ENCODE measurements at places on chromosomes 11 and 22. TPM values are rescaled to one million over a fixed set of nuclear protein-coding genes. Genes with fewer than 3 reads are reported as not detected.

P2RY2 gene
- total RNA-seq: 7.4 TPM

POU2AF2 gene
- total RNA-seq: not detected

PTPRCAP gene
- 17.7 TPM for total RNA-seq

ADAMTS15 gene
- 8.2 TPM for total RNA-seq

OR51I1 gene
- total RNA-seq: not detected

WT1 gene
- 1.5 TPM for total RNA-seq

NLRP6 gene
- 1.7 TPM for total RNA-seq

AQP11 gene
- total RNA-seq: 0.61 TPM

PGA5 gene
- not detected for total RNA-seq

- no peak for DNase-seq
Measured at GRCh38 chr11:121559606-121560200, 106.9 kb upstream of the SORL1-AS1 start.

GRCh38 chr11:133052537-133052936, 479.8 kb downstream of the OPCML start:
- no peak for DNase-seq

GRCh38 chr22:24146194-24146616, 35.1 kb upstream of the SUSD2 start:
- peak; percentile 92 for DNase-seq

GRCh38 chr22:17581631-17582030, 18.3 kb downstream of the SLC25A18 start:
- DNase-seq: no peak

GRCh38 chr11:67441731-67442351, 1.4 kb downstream of the CORO1B start:
- no peak for DNase-seq

DNA sequence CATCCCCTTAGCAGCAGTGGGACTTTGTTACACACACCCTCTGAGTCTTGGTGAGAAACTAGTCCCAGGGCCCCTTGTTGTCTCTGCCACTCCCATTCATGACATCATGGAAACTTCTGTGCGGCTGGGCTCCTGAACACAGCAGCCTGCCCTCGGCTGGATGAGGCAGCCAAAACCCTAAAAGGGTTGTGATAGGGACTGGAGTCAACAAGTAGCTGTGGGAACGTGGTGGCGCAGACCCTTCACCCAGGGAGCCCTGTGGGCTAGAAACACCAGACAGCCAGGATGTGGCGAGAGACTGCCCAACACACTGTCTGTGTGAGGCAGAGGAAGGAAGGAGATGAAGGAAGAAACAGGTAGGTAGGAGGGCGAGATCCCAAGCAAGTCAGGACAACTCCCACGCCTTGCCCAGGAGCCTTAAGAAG, 3.9 kb downstream of the CD3D start:
- DNase-seq: no peak

- DNase-seq: peak; percentile 23
Measured at GRCh38 chr11:12130180-12130980, 20.0 kb downstream of the MICAL2 start.

DNA sequence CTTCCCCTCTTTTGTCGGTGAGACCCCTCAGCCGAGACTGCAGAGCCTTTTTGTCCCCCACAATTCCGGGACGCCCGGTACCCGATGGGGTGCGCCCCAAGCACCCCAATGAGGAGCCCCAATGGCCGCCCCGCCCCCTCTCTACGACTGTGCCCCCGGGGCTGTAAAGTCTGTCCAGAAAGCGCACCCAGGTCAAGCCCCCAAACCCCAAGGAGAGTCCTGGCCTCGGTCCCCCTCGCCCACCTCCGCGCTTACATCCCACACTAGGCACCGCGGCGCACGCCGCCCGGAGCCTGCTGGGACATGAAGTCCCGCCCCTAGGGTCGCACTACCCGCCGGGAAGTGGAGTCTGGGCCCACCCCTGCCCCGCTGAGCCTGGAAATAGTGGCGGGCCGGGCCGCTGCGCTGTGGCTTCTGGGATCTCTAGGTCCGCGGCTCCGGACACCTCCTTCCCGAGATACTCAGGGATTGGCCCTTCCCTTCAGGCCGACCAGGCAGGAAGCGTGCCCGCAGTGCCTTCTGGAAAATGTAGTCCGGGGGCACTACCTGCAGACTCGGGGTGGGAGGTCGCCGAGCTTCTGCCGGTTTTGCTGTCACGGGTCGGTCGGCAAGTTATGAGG, at the start of gene MEN1:
TSS of gene MEN1 (minus strand) at position 281 of the 620 bp plus-strand sequence. CDS start 442 bp downstream, outside the sequence.
- peak; percentile 98 for DNase-seq

- no peak for DNase-seq
Measured at GRCh38 chr11:85795712-85796487, 15.0 kb downstream of the SYTL2 start.

DNA sequence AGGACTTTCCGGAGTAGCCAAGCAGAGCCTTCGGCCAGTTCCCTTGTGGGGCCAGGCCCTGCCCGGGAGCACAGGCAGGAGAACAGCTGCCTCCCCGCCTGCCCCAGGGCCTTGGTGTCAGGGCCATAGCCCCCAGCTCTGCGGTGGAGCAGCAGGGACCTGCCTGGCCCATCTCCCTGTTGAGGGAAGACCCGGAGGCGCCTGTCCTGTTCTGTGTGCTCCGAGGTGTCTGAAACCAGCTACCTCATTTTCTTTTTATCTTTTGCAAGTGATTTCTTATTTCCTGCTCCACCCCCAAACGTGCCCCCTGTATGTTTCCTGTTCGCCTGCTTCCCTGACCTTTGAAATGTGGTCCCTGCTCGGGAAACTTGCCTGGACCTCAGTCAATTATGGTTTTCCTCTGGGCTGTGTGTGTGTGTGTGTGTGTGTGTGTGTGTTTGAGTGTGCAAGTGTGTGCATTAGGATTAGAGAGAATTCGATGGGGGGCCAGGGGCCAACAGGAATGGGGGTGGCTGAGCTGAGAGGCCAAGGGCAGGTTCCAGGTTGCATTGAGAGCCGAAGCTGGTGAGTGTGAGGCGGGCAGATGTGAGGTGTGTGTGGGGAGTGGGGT, 19.1 kb downstream of the LRP5 start:
- no peak for DNase-seq

GRCh38 chr11:107427569-107428180, 29.9 kb downstream of the CWF19L2 start:
- no peak for DNase-seq

DNA sequence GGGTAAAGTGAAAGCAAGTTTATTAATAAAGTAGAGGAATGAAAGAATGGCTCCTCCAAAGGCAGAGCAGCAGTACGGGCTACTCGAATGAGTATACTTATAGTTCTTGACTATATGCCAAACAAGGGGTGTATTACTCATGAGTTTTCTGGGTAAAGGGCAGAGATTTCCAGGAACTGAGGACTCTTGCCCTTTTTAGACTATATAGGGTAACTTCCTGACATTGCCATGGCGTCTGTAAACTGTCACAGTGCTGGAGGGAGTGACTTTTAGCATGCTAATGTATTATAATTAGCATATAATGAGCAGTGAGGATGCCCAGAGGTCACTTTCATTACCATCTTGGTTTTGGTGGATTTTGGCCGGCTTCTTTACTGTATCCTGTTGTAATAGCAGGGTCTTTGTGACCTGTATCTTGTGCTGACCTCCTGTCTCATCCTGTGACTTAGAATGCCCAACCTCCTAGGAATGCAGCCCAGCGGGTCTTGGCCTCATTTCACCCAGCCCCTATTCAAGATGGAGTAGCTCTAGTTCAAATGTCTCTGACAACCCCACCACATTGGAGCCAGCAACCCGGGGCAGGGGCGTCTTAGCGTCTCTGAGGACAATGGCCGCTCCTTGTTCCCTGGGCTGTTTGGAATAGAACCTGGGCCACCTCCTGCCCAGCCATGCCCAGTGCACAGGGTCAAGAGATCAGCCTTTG, 34.9 kb upstream of the CD82 start:
- no peak for DNase-seq

GRCh38 chr11:20337526-20338154, 25.9 kb upstream of the HTATIP2 start:
- DNase-seq: no peak

DNA sequence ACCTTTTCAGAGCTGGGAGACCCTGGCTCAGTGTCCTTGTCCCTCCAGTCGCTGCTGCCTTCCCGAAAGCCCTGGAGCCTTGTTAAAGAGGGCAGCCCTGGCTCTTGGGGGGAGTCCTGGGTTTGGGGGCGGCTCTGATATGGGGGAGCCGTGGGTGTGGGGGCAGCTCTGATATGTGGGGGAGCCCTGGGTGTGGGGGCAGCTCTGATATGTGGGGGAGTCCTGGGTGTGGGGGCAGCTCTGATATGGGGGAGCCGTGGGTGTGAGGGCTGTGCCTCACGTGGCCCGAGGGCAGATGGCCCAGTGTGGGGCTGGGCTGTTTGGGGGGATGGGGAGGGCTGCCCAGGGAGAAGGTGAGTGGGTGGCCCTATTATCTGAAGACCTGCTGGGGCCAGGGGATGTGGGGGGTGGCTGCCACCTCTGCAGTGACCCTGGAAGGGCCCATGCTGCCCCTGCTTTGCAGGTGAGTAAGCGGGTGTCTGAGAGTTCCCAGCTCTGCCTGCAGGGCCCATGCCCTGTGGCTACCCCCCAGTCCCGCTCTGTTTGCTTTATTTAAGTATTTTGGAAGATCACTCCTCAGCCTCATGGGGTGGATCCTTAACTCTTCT, 30.9 kb upstream of the GRAMD4 start:
- no peak for DNase-seq

- DNase-seq: no peak
Measured at GRCh38 chr11:86805873-86806310, 5.5 kb downstream of the PRSS23 start.

DNA sequence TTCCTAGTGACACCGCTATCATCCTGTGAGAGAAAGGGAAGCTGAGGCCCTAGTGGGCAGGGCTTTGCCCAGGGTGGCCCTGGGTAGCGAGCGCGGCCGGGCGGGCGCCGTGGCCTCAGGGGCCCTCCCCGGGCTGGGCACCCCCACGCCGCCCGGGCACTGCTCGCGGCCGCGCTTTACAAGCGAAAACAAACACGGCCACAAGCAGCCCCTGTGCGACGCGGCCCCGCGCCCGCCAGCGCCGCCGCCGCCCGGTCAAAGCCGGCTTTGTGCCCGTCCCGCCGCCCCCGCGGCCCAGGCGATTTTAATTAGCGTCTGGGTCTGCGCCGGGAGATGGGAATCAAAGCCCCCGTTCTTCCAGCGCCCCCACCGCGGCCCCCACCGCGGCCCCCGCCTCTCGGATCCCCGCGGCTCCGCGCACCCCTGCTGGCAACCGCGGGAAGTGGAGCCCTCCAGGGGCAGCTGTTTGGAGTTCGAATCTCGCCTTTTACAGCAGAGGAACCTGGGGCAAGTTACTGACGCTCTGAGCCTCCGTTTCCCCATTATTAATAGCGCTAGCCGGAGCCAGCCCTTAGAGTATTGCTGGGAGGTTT, 47.9 kb downstream of the CHRDL2 start:
- DNase-seq: peak; percentile 80

- no peak for DNase-seq
Measured at GRCh38 chr22:50236731-50237409, 8.0 kb downstream of the TUBGCP6 start.

GRCh38 chr11:96706761-96707160, 316.9 kb downstream of the JRKL start:
- no peak for DNase-seq

- DNase-seq: no peak
Measured at GRCh38 chr22:50035976-50036724, 21.9 kb downstream of the TTLL8 start.

DNA sequence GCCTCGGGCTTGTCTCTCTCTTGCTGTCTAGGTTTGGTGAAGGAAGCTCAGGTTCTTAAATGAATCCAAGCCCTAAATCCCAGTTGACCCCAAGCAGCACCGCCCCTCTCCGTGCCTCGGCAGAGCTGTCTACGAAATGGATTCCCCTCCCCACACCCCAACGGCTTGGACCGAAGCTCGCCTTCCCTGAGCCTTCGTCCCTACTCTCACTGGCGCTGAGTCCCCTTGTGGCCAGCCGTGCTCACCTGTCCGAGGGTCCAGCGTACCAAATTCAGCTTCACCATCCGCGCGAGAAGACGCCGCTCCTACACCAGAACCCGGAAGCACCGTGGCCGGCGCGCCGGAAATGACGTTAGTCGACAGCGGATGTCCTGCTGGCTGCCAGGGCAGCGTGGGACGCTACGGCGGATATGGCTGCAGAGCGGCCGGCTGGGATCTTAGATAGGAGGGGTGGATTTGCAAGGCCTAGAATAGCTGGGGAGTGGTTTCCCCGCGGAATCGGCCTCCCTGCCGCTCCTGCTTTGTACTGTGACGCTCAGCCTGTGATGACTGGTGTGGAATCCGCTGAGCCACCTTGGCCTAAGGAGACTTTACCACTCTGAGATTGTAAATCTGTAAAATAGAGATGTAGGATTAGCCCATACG, at the start of gene TFIP11:
TSS of gene TFIP11 (minus strand) at position 325 of the 645 bp plus-strand sequence. CDS start 2,201 bp downstream, outside the sequence.
- peak; percentile 97 for DNase-seq

GRCh38 chr22:31896472-31896871, 47.9 kb upstream of the YWHAH start:
- DNase-seq: no peak

DNA sequence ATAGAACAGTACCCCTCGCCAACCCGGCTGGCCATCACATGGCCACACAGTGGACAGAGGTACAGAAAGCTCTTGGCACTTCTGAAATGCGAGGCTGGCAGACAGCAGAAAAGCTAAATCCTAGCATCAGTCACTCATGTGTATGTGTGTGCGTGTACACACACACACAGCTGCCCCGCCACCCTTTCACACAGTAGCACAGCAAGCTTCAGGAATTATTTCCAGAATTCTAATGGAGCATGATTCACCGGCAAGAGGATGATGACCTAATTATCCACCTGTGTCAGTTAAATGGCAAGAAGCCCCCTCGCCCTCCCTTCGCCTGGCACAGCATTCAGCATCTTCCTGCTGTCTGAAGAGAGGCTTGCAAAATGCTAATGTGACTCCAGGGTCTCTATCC, 336.0 kb downstream of the SHANK2 start:
- peak; percentile 32 for DNase-seq

DNA sequence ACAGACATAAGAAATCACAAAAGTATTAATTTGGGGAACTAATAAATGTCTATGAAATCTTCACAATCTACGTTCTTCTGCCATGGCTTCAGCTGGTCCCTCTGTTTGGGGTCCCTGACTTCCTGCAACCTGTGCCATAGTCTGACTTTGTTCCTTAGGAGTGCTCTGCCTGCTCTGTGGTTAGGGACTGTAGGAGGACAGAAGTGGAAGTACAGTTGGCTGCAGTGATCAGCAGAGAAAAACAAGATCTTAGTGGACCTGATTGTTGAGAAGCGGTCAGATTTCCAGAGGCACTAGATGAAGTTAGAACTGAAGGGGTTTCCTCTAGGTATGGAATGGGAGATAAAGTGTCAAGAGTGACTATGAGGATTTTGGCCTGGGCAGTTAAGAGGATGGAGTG, 80.6 kb downstream of the PPP6R3 start:
- no peak for DNase-seq

GRCh38 chr11:42036201-42036600, 576.7 kb upstream of the LRRC4C start:
- no peak for DNase-seq

GRCh38 chr11:57547854-57548377, 10.5 kb downstream of the SMTNL1 start:
- no peak for DNase-seq

- DNase-seq: no peak
Measured at GRCh38 chr11:6660712-6661111, 5.1 kb upstream of the DCHS1 start.

DNA sequence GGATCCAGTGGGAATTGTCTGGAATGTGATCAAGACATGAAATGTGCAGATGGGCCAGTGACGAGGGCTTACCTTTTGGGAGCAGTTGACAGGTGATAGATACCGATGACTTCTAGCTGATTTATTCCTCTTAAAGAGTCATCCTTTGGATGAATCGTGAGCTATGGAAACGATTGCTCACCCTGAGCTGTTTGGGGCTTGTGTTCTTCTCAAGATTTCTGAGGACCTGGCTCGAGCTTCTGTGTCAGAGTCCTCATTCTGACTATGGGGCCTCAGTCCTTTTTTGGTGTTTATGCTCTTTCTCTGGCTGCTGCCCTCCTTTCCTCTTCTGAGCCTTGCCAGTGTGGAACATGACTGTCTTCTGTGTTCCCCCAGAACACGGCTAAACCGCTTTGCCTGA, 11.9 kb upstream of the AMPD3 start:
- DNase-seq: no peak

Data from upper lobe of right lung (tissue), 1 donor.